ENCODE measurements at places on chromosomes 6 and 20. TPM values are rescaled to one million over a fixed set of nuclear protein-coding genes. Genes with fewer than 3 reads are reported as not detected.

Gene SIM1
- not detected for total RNA-seq

- no peak overlapping the region for H3K4me3 ChIP-seq
- H3K4me1 ChIP-seq, result peaks cover 4% of the 10 kb centered on the region
- no peaks in the 10 kb centered on the region for H3K27me3 ChIP-seq
- H3K27ac ChIP-seq, result no peak overlapping the region
- no peak for DNase-seq
- no peaks in the 10 kb centered on the region for H3K36me3 ChIP-seq
Observed at GRCh38 chr6:135535989-135536414, 38.5 kb upstream of the AHI1 start.

DNA sequence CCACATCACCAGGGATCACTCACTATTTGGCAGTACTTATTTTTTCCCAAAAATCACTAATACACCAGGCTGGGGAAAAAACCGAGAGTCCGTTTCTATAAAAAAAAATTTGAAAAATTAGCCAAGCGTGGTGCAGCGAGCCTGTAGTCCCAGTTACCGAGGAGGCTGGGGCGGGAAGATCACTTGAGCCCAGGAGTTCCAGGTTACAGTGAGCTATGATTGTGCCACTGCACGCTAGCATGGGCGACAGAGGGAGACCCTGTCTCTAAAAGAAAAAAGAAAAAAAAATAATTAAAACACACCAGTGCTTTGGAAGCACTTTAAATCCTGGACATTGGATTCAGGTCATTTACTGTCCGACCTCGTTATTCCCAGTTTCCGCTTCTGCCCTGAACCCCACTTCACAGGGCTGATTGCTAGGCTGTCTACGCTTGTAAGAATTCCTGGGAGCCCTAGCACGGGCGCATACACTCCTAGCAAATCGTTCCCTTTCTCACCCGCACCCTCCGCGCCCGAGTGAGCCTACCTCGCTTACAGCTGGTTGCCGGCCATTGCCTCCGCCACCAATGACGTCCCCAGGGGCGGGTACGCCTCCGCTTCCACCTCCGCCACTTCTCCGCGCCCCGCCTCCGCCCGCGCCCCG, at the start of gene TPMT:
TPMT (minus strand) TSS at position 571 of the 643 bp plus-strand sequence. CDS start 5,950 bp downstream, outside the sequence.
- H3K36me3 ChIP-seq, result peaks cover 2% of the 10 kb centered on the region
- peak within 1 kb of the TSS; percentile 95 for H3K4me3 ChIP-seq
- H3K27ac ChIP-seq, result peak within 1 kb of the TSS; percentile 93
- H3K27me3 ChIP-seq, result no peaks in the 10 kb centered on the region

GRCh38 chr6:149566410-149567193, 427 bp downstream of the GINM1 start:
- peak; percentile 72 for DNase-seq
- peaks cover 20% of the 10 kb centered on the region for H3K4me1 ChIP-seq
- H3K36me3 ChIP-seq, result no peaks in the 10 kb centered on the region

DNA sequence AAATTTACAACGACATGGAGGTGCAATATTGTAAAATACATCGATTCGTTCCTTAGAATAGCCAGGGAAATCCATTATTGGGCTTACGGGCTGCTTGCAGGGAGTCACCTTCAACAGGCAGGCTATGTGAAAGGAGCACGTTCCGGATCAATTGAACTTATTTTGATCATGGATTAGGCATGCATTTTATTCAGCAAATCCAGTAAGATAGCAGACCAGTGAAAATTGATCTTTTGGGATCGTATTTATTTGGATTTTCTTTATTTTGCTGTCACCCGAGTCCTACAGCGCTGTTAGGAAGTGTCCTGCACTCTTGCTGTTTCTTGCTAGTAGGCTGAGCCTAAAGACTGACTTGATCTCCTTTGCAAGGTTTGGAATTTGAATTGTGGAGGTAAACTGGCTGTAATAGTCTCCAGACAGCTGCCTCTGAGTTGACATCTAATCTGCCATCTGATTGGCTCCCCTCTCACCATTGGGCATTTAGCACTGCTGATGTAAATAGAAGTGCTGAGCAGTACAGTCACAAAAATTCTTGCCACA, 3.0 kb downstream of the ARID1B start:
- peaks cover 3% of the 10 kb centered on the region for H3K36me3 ChIP-seq
- no peaks in the 10 kb centered on the region for H3K27me3 ChIP-seq
- H3K4me1 ChIP-seq, result peaks cover 55% of the 10 kb centered on the region
- H3K27ac ChIP-seq, result peak overlapping the region; percentile 92
- DNase-seq, result no peak

DNA sequence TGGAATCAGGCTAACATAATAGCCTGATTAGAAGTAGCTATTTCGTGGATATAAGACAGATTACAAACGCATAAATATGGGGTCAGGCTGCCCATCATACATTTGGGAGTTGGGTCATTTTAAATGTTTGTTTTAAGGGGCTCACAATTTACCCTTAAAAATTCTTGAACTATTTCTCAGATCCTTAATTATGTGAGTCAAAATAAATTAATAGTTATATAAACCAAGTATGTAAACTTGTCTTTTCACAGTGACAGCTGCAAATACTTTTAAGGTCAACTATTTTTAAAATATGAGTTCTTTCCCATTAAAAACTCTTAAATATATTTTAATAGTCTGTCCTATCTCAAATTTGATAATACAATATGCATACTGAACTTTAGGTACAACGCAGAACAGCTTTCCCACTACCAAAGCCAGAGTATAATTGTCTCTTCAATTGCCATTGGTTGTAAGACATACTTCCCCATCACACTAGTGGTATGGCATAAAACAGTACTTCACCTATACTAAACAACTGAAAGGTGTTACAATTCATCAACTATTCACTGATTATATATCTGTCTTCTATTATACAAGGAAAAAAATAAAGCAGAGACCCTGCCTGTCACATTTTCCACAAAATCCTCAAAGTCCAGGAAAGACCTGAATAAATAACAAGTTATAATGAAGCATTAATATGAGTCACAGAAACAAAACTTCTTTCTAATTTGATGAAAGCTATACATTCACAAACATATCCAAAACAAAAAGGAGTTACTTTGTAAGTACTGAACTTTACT, 80.8 kb upstream of the COL21A1 start:
- H3K27me3 ChIP-seq, result no peaks in the 10 kb centered on the region
- H3K27ac ChIP-seq, result no peak overlapping the region
- no peaks in the 10 kb centered on the region for H3K4me1 ChIP-seq
- no peaks in the 10 kb centered on the region for H3K36me3 ChIP-seq
- DNase-seq, result no peak

DNA sequence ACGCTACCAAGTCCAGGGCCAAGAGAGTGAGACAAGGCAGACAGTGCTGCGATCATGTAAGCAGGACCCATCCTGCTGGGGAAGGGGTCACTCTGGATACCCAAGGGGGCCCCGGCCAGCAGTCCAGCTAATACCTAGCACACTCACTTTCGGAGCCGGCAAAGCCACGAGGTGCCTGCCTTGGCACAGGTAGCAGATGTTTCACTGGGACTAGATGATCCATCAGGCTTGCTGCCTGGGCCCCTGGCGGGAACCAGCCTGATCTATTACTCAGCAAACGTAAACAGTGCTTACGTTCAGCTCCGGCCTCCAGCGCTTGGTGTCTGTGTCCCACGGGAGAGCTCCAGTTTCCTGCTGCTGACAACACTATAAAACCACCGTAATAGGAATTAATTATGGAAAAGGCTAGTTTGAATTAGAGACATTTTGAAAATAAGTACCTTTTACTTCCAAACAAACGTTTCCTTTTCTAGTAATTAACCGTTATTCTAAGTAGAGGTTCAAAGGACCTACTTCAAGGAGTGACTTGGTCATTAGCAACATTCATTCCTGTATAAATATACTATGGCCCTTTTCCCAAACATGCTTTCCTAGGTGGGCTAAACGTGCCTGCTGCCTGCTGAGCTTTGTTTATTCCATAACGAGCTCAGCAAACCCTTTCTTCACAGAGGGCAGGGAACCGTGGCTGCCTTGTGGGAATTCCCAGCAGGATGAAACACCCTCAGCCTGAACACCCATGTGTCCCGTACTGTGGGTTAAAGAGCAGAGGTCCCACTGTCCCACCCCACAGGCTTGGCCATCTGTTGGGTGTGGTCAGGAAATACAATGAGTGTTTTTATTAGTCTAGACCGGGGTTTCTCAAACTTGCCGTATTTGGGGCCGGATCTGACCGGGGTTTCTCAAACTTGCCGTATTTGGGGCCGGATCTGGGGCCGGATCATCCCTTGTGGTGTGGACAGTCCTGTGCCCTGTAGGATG, 18.4 kb downstream of the SLC22A23 start:
- H3K4me1 ChIP-seq, result peaks cover 10% of the 10 kb centered on the region
- H3K27me3 ChIP-seq, result no peaks in the 10 kb centered on the region
- H3K27ac ChIP-seq, result no peak overlapping the region
- no peaks in the 10 kb centered on the region for H3K36me3 ChIP-seq
- H3K4me3 ChIP-seq, result no peak overlapping the region

DNA sequence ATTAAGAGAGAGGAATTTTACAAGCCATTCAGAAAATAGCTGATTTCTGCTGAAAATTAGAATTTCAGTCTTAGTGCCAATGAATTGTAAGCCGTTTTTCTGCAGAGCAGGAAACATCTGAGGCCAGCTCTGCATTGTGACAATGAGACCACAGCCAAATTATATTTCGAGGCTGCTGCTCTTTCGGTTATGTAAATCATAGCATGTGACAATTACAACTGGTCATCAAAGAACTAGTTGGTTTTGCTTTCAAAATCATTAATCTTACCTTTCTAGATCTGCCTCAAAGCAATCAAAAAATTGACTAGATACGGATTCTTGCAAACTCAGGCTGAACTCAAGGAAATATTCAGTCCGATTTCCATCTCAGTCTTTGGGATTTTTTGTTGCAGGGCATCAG, 33.4 kb upstream of the INSM1 start:
- DNase-seq, result no peak
- H3K27ac ChIP-seq, result no peak overlapping the region
- no peak overlapping the region for H3K4me3 ChIP-seq
- H3K36me3 ChIP-seq, result no peaks in the 10 kb centered on the region
- no peaks in the 10 kb centered on the region for H3K27me3 ChIP-seq

Gene SPATA25
- total RNA-seq, result 1.1 TPM

- H3K36me3 ChIP-seq, result no peaks in the 10 kb centered on the region
- no peak overlapping the region for H3K4me3 ChIP-seq
- no peak for DNase-seq
- no peak overlapping the region for H3K27ac ChIP-seq
- no peaks in the 10 kb centered on the region for H3K27me3 ChIP-seq
Observed at GRCh38 chr6:132341646-132342045, 59.6 kb downstream of the MOXD1 start.

Gene PBOV1
- not detected for total RNA-seq

DNA sequence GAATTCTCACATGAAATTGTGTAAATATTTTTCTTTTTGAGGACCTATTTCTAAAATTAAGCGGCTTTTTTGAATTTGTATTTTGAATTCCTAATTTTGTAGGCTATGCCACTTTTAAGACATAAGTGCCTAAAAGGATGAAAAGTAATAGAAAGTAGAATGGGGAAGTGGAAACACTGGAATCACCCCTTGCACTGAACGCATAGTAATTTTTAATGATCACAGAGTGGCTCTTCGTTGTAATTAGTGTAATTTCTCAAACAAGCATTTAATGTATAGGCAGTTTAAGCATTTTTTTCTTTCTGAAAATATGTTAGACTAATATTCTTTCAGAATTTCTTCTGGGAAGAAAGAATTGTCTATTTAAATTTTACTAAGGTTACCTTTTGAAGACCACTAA, 73.2 kb downstream of the ARID1B start:
- DNase-seq, result no peak
- no peak overlapping the region for H3K4me3 ChIP-seq
- peaks cover 76% of the 10 kb centered on the region for H3K4me1 ChIP-seq
- no peak overlapping the region for H3K27ac ChIP-seq
- H3K27me3 ChIP-seq, result no peaks in the 10 kb centered on the region

DNA sequence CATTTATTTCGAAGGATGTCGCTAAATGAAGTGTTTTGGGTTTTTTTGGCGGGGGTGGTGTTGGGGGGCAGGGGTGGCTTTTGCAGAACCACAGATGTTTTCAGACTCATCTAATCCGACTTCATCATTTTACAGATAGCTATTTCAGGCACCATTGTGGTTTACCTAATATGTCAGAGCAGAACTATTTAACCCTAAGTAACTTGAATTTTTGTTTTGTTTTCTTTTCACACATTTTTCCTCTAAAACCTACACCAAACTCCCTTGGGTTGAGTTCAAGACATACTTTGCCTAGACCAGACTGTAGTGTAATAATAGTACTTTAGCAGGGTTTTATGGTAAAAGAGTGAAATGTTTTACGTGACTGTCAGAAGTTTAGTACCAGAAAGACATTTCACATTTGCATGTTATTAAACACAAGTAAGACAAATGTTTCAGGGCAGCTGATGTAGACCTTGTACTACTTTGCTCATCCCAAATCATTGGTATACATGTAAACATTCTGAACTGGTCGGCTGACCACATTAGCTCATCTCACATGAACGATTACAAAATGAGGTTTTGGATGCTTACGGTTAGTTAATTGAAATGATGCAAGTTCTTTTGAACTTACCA, 37.7 kb downstream of the MAP3K4 start:
- no peak overlapping the region for H3K4me3 ChIP-seq
- no peaks in the 10 kb centered on the region for H3K36me3 ChIP-seq
- DNase-seq, result no peak
- no peaks in the 10 kb centered on the region for H3K4me1 ChIP-seq
- no peak overlapping the region for H3K27ac ChIP-seq

Gene SRSF3
- 180 TPM for total RNA-seq

Gene SLC24A3
- total RNA-seq, result 7.9 TPM

DNA sequence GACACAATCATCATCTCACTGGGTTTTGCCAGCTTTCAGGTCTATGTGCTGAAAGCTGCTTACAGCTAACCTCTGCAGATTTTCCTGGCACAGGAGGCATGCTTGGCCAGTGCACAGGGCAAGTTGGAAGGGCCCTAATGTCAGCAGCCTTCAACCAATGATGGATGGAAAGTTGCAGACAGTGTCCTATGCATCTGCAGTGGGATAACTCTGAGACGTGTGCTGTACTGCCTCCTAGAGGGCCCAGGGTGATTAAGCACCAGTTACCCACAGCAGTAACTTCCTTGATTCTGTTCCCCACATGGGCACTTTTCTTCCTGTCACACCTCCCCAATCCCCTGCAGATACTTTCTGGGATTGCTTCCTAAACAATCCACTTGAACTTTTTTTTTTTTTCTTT, 38.6 kb downstream of the OVOL2 start:
- no peak overlapping the region for H3K4me3 ChIP-seq
- peaks cover 7% of the 10 kb centered on the region for H3K36me3 ChIP-seq
- H3K27ac ChIP-seq, result no peak overlapping the region

- no peak for DNase-seq
- H3K4me3 ChIP-seq, result no peak overlapping the region
- H3K27me3 ChIP-seq, result no peaks in the 10 kb centered on the region
- H3K27ac ChIP-seq, result no peak overlapping the region
Observed at GRCh38 chr6:109393157-109393885, 11.1 kb upstream of the CD164 start.

Measured in lower lobe of right lung (tissue), 2 donors.